Dermis microvascular lymphatic vessel endothelial cell (primary cell): ENCODE measurements at places on chromosomes 1 and 21.
A peak's percentile ranks its signal among the peaks of the same experiment; 100 is the strongest.

DNA sequence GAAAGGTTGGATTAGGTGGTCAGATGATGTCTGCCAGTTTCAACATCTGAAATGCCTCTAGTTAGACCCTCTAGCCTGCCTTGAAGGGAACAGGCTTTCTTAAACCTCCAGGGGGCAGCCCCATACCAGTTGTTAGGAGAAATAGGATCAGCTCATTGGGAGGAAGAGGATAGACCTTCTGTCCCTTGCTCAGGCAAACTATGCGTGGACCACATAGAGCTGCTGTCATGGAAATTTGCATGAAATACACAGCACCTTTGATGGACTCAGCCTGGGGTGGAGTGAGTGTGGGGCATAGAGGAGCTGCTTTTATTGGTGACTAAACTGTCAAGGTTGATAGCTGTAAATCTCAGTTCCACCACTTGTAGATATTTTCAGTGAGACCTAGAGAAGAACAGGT is 38.4 kb upstream of the SPAG17 start:
- no peak for DNase-seq

GRCh38 chr21:27519361-27519760 is 552.5 kb upstream of the ADAMTS5 start:
- DNase-seq, result peak; percentile 1

- no peak for DNase-seq
Measured at GRCh38 chr1:18179009-18179408, 71.4 kb downstream of the IGSF21 start.

GRCh38 chr1:228986093-228986904 is 251.0 kb downstream of the RHOU start:
- no peak for DNase-seq

DNA sequence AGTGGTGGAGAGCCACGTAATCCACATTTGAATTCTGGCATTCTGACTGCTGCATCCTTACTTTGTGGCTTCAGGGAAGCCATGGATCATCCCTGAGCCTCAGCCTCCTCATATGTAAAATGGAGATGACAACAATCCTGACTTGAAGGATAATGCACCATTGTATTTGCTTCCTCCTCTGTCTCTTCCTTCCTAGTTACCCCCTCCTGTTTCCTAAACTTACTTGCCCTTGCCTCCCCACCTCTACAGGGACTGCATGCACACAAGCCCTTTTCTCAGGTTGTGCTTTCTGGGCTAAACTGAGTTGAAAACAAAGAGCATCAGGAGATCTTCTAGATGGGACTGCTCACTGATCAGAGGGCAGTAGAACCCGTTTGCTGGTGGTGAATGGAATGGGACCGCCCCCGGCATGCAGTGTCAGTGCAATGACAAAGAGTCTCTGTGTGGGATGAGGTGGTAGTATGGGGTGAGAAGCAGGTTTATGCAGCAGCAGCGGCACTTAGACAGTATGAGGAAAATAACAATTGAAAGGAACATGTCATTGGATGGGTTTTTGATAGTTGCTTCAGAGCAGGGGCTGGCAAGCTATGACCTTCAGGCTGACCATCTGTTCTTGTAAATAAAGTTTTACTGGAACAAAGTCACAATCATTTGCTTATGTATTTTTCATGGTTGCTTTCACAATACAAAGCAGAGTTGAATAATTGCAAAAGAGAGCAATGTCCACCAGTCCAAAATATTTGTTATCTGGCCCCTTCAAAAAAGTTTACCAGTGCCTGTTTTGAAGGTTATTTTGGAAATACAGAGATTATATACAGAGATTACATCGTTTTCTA is 6.1 kb upstream of the ADAMTS1 start:
- DNase-seq, result no peak

GRCh38 chr21:16055014-16055413 is 325.2 kb downstream of the USP25 start:
- no peak for DNase-seq

DNA sequence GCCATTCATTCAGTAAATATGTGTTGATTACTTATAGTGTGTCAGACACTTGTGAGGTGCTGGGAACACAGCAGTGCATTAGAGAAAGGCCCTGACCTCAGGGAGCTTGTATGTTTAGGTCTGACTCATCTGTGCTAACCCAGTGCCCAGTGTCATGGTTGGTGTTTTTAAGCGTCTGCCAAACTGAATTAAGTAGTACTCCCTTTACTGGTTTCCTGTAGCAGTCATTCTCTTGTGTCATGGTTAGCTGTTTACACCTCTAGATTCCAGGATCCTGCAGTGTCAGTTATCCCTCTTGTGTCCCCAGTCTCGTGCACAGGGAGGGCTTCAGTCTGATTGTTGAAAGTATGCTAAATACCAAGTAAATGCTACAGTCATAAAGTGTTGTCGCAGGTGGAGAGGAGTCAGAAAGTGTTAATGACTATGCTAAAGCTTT is 14.2 kb downstream of the UCK2 start:
- peak; percentile 66 for DNase-seq

DNA sequence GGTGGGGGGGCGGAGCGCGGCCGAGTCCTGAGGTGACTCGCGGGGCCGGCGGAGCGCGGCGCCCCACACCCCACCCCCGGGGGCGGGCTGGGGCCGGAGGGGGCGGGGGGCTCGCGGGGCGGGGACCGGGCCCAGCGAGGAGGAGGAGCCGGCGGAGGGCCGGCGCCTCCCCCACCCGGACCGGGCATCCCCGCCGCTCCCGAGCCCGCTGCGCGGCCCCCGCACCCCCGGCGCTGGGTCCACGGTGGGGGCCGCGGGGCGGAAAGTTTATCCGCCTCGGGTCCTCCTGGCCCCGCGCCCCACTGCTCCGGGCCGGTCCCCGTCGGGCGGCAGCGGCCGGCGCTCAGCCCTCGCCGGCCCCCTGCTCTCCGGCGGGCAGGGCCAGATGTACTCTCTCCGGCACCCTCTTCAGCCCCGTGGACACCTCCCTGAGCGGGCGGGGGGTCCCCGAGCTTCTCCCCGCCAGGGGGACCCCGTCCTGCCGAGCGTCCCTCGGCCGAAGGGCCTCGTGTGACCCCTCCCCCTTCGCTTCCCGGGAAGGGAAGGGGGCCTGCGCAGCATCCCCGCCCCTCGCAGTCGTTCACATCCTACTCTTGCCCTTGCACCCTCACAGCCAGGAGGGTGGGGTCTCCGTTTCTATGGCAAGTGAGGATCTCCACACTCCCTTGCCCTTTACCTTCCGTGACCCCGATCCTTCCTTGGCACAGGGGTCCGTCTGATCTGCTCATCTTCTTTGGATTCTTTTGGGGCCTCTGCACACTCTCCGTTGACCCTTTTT is 663 bp downstream of the CAMTA1 start:
- DNase-seq, result peak; percentile 50

GRCh38 chr1:206941766-206942418 is 4.4 kb downstream of the PIGR start:
- no peak for DNase-seq

DNA sequence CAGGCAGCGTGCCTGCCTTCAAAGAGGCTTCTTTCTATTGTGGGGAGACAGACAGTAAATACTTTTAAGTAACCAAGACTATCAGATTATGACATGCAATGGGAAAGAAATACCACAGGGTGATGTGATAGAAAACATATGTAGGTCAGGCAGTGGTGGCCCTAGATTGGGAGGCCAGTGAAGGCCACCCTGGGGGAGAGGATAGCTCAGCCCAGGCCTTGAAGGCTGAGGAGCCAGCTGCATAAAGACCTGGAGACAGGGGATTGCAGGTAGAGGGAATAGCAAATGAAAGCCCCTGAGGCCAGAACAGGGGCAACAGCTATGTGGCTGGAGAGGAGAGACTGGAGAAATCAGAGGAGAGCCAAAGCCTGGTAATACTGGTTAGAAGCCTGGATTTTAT is 4.0 kb downstream of the SOX13 start:
- no peak for DNase-seq

- no peak for DNase-seq
Measured at GRCh38 chr1:25809929-25810328, 9.8 kb upstream of the MTFR1L start.

GRCh38 chr1:32066489-32066873 is 6.3 kb upstream of the TMEM39B start:
- DNase-seq, result no peak

- no peak for DNase-seq
Measured at GRCh38 chr1:232378266-232379062, 251.5 kb downstream of the SIPA1L2 start.

- DNase-seq, result no peak
Measured at GRCh38 chr1:2383576-2383975, 7.8 kb downstream of the MORN1 start.

DNA sequence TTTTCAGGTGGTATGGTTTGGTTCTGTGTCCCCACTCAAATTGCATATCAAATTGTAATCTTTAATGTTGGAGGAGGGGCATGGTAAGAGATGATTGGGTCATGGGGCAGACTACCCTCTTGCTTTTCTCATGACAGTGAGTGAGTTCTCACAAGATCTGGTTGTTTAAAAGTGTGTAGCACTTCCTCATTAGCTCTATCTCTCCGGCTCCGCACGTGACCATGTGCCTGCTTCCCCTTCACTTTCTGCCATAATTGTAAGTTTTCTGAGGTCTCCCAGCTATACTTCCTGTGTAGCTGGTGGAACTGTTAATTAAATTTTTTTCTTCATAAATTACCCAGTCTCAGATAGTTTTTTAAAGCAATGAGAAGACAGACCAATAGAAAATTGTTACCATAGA is 843.2 kb downstream of the AMY1C start:
- no peak for DNase-seq

DNA sequence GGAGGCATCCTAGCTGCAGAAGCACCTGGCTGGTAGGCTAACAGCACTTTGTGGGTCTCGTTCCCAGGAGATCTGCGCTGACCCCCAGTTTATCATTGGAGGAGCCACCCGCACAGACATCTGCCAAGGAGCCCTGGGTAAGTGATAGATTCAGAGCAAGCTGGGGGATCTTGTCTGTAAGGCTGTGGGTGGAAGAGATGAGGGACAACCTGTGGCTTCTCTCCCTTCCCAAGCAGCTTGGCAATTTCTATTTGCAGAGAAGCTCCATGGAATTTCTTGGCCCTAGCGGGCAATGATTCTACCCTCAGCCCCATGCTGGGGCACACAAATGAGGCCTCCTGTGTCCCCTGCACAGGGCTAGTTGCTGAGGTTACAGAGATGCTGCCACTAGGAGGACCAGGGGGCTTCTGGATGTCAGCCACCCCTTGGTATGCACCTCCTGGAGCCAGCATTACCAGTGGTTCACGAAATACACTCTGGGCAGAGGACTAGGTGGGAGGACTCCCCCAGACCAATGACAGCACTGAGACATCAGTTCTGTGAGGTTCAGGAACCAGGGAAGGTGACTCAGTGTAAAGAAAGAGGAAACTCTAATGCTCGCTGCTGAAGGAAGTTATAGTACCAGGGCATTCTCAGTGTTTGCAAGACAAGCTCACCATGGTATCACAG is 5.5 kb downstream of the CAPN2 start:
- DNase-seq, result no peak

DNA sequence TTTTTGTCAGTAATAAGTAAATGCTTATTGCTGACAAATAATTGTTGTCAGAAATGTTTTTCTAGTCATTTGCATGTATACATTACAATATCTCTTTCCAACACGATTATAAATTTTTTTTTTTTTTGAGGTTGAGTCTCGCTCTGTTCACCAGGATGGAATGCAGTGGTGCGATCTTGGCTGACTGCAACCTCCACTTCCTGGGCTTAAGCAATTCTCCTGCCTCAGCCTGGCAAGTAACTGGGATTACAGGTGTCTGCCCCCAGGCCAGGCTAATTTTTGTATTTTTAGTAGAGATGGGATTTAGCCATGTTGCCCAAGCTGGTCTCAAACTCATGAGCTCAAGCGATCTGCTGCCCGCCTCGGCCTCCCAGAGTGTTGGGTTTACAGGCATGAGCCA is 72.0 kb upstream of the ATF3 start:
- DNase-seq, result no peak

GRCh38 chr1:202275061-202275770 is 66.5 kb downstream of the UBE2T start:
- DNase-seq, result no peak

DNA sequence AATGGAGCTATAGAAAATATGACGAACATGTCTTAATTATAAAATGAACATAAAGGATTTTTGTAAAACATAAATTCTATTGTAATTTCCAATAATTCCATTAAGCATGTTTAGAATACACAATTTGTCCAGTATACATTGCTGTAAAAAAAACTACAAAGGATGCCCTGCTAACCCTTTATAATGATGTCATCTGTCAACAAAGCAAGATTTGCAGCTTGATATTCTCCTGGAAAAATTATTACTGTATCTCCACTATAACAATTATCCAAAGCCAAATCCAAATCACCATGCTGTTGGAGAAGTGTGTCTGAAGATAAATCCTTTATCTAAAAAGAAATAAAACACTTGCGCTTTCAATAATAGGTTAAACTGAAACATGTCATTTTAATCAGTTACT is 47.6 kb downstream of the SHCBP1L start:
- no peak for DNase-seq

DNA sequence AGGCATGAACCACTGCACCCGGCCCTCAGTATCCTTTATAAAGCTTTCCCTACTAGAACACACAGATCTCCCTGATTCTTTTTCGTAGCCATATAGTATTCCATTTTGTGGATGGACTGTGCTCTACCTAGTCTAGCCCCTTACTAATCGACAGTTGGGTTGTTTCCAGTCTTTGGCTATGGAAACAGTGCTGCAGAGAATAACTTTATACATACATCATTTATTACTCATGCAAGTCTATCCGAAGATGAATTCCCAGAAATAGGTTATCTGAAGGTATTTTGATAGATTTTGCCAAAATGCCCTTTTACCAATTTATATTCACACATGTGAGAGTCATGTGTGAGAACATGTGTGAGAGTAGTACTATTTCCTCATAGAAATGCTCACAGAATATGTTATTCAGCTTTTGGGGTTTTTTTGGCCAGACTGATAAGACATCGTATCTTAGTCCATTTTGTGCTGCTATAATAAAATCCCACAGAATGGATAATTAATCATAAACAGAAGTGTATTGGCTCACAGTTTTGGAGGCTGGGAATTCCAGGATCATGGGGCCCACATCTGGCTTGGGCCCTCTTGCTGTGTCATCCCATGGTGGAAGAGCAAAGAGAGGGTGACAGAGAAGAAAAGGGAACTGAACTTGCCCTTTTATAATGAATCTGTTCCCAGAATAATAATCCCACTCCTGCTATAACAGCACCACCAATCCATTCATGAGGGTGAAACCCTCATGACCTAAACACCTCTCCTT is 17.3 kb upstream of the FGR start:
- DNase-seq, result no peak
